ENCODE measurements at places on chromosomes 4 and X.

GRCh38 chrX:69025802-69026301 lies 139.4 kb downstream of the PJA1 start:
- DNase-seq = no peak

DNA sequence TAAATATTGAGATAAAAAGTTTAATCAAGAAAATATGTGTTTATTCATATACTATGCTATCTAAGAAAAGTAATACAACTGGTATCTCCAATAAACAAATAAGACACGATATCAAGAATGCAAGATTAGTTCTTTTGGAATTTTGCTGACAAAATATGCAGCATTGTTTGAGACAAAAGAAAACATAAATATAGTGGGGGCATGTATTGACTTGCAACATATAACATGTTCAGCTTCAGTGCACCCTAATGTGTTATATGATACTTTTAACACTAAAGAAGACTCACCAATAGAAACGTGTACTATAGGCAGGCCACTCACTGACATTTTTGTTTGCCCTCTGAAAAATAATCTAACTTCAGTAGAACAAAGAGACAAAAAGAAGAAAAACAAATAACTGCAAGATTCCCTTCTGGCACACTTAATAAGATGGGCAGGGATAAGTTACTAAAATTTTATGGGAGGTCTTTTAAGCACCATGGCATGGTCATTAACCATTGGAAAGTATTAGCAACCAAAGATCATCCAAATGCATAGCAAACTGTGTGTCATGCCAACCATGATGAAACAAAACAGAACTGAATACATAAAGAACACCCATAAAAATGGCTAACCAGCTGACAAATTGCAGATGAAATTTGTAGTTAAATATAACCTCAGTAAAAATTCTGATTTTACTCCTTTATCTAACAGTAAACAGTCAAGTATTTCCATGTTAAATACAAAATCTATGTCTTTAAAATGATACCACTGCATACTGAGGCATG lies 447.9 kb upstream of the FAM241A start:
- DNase-seq = no peak

DNA sequence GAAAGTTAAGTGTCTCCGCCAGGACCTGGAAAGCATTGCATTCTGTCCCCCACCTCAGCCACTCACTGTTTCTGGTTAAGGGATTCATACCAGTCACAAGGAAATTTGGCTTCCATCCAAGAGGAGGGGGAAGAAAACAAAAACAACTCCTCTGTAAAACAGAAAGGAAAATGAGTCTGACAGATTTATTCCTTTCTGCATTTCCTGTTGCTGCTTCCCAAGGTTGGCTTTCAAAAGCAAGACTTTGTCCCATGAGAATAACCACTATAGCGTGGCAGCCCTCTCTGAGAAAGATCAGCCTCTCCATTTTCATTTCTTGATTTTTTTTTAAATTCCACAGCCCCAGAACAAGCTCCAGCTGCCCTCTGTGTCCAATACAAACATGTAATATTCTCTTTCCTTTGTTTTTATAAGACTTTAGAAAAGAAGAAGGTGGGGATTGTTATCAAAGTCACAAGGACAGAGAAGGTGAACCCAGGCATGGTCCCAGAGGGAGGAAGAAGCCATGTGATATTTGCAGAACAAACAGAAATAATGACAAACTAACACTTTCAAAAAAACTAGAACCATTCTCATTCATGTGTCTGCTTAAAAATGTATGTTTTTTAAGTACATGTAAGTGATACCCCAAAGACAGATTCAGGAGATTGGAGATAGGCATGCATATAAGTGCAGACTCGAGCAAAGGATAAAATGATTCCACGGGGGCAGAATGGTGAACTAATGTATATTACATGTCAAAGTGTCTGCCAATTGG lies 90.7 kb upstream of the DCLK2 start:
- no peak for DNase-seq

GRCh38 chr4:105556206-105556605 lies 3.8 kb downstream of the ARHGEF38 start:
- no peak for DNase-seq

DNA sequence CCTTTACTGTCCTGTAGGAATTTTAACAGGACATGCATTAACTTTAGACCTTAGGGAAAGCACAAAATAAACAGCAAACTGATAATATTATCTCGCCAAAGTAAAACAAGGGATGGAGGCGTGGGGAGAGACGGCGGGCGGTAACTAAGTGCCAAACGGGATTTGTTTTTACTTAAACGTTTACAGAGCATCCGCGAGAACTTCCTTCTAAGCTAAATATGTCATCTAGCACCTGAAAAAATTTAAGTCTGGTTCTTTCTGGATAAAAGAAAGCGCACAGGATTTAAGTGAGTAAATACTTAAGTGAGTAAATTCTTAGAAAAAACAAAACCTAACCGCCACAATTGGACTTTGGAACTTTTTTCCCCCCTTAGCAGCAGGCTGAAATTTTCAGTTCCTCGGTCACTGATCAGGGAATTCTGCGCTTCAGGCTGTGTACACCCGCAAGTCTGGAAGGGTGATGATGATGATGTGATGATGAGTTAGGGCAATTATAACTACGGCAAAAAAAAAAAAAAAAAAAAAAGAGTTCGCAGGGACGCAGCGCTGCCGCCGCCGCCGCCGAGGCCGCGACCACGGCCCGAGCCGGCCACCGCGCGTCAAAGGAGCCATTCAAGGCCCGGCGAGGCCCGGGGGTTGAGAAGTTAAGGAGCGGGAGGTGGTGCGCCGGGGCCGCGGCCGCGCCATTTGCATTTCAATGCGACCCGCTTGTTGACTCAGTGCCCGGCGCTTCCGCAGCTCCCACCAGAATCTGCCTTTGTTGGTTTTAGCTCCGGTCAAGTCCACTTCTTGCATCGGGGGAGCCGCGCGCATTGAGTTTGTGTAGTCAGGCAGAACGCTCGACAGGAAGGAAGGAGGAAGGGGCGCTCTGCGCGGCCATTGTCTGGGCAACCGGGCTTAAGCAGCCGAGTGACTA lies 108.8 kb downstream of the SPRY1 start:
- no peak for DNase-seq

GRCh38 chr4:109419679-109420078 lies 13.9 kb upstream of the SEC24B start:
- DNase-seq = no peak

- no peak for DNase-seq
These were observed 33.6 kb upstream of the JAKMIP1 start for GRCh38 chr4:6233929-6234328.

GRCh38 chr4:41204400-41204978 lies 9.9 kb downstream of the APBB2 start:
- DNase-seq = no peak

- no peak for DNase-seq
These were observed 263.2 kb downstream of the TECRL start for GRCh38 chr4:64146030-64146429.
